T follicular helper cell (primary cell): ENCODE measurements at places on chromosomes 2 and 18.

DNA sequence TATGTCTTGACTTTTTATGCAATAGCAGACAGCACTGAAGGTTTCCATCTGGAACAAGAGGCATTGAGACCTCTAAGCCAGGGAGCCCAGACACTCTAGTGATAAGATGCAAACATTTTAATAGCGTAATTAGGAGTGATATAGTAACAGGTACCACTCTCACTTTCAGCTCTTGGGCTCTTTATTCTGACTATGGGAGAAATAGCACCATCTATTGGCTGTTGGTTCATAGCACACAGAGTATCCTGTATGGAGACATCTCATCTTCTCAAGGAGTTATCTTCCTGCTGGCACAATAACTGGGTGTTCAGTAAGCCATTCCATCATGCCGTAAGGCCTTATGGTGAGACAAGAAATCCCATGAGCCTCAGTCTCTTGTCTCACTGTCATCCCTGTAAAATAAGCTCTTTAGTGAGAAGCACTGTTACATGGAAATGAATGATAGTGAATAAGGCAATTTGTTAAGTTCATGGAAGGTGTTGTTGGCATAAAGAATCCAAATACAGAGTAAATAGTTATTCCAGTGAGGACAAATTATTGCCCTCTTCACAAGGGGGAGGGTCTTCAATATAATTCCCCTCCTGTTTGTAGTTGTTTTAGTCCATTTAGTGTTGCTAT is 48.3 kb downstream of the THUMPD2 start:
- DNase-seq: no peak

- DNase-seq: peak; percentile 87
Measured at GRCh38 chr2:37083873-37084794, at the start of the genes GPATCH11 and HEATR5B. TSS of gene GPATCH11 (plus strand) at chr2:37084518. CDS start at chr2:37088382, 3,864 bp downstream. TSS of gene HEATR5B (minus strand) at chr2:37084372. CDS start at chr2:37083414, 958 bp downstream.

DNA sequence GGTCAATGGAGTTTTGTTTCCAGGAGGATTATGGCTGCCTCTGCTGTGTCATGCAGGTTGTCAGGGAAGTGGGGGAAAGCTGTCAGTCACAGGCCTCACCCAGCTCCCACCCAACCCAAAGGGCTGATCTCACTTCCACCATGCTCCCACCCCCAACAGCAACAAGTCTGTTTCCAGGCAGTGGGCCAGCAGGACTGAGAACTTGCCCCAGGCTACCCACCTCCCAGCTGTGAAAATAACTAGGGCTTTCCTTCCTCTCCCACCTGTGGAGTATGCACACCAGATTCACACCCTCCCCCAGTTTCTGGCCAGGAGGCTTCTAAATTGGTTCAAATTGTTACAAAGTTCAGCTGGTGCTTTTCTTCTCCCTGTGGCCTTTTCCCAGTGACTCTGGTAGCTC is 95.6 kb upstream of the ACVR1 start:
- DNase-seq: no peak

DNA sequence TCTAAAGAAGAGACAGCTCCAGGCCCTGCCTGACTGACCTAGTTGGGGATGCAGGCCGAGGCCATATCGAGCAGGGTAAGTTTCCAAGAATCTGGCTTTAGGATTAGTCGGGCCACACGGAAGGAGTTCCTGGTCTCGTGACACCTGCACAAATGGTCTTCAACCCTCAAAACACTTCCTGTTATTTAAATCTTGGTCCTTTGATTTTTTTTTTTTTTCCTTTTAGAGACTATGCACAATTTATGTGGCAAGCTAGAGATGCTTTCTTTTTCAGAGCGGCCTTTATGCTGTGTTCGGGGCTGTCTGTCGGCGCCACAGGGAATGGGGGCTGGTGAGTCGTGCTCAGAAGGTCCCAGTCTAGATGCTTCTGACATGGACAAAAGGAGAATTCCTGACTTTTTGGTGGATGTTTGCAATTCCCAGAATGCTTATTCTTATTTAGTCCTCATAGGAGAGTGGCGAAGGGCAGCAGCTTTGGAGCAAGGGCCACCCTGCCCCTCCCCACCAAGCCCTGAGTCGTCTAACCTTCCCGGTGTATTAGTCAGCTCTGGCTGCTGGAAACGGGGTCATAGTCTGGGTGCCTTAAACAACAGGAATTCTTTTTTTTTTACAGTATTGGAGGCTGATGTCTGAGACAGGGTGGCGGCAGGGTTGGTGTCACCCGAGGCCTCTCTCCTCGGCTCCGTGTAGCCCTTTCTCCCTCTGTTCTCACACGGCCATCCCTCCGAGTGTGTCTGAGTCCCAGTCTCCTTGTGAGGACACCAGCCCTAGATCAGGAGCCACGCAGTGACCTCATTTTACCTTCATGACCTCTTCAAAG is 27.4 kb downstream of the HPCAL1 start:
- peak; percentile 25 for DNase-seq

DNA sequence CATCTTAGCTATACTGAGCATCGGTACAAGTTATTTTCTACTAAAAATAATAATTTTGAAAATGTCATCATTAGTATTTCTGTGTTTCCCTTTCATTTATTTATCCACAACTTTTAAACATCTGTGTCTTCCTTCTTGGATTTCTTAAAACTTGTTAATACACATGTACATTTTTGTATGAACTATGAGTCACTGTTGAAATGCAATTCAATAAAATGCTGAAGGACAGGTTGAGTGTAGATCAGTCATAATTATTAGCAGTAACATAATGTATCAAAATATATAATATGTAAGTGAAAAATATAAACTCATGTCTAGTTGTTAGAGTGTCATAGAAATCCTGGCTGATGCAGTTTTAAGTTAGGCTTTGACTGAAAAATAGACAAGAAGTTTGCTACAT is 115.9 kb downstream of the MEIS1 start:
- no peak for DNase-seq

DNA sequence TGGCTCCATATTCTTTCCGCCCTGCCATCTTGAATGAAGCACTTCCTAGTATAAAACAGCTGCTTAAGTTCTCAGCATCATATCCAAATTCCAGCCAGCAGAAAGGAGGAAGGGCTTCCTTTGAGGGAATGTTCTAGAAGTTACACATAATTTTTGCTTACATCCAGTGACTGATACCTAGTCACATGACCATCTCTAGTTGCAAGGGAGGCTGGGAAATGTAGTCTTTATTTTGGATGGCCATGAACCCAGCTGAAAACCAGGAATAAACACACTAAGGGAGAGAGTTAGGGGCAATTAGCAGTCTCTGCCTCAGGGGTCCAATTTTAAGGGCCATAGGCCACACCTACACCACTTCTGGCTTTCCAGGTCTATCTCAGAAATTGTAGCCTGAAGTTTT is 57.8 kb upstream of the LMAN1 start:
- no peak for DNase-seq

GRCh38 chr2:177474998-177475397 is 82.4 kb downstream of the AGPS start:
- DNase-seq: no peak

- DNase-seq: no peak
Measured at GRCh38 chr2:219228041-219228910, 1.2 kb downstream of the ATG9A start.

DNA sequence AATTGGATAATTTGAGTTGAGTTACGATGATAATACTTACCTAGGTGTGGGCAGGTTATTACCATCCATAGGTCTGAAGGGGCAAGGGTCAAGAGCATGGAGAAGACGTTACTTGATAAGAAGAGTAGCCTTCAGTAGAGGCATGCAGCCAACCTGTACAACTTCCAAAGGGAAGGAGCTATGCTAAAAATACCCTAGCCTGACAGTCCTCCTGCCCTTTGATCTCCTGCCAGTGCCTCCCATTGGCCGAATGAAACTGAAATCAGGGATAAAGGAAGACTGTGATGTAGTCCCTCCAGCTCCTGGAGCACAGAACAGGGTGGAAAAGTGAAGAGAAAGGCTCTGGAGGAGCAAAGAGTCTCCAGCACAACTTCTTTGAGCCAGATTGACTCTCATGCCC is 487.4 kb downstream of the ADCYAP1 start:
- DNase-seq: no peak

DNA sequence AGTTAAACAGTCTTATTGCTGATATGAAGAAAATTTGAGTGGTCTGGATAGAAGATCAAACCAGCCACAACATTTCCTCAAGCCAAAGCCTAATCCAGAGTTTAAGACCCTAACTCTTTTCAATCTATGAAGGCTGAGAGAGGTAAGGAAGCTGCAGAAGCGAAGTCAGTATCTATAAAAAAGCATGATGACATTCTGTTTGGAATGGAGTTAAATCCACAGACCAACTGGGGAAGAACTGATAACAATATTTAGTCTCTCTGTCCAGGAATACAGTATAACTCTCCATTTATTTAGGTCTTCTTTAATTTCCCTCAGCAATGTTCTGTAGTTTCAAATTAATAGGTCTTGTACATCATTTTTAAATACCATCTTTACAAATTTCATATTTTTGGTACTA is 16.0 kb downstream of the PIGN start:
- DNase-seq: no peak

DNA sequence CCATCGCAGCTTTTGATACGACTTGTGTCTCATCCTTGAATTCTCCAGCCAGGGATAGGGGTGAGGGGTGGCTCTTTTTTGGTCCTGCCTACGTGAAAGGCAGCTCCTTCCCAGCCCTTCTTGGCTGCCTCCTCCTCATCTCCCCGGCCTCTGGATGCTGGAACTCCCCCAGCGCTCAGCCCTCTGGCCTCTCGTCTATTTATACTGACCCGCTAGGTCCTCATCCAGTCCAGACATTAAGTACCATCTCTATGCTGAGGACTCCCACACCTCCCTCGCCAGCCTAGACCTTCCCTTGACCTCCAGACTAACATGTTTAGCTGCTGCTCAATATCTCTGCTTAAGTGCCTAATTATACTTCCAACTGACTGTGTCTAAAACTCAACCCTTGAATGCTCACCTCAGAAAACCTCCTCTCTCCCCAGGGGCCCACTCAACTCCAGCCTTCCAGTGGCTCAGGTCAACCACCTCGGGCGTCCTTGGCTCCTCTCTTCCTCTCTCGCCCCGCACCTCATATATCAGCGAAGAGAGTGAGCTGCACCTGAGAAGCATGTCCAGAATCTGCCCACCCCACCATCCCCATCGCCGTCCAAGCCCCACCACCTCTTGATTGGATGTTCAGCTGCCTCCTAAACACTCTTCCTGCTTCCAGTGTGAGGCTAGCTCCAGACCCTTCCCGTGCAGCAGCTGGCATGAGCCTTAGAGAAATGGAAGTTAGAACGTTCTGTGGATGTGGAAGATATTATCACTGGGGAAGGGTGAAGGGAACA is 34.8 kb downstream of the TOGARAM2 start:
- no peak for DNase-seq

DNA sequence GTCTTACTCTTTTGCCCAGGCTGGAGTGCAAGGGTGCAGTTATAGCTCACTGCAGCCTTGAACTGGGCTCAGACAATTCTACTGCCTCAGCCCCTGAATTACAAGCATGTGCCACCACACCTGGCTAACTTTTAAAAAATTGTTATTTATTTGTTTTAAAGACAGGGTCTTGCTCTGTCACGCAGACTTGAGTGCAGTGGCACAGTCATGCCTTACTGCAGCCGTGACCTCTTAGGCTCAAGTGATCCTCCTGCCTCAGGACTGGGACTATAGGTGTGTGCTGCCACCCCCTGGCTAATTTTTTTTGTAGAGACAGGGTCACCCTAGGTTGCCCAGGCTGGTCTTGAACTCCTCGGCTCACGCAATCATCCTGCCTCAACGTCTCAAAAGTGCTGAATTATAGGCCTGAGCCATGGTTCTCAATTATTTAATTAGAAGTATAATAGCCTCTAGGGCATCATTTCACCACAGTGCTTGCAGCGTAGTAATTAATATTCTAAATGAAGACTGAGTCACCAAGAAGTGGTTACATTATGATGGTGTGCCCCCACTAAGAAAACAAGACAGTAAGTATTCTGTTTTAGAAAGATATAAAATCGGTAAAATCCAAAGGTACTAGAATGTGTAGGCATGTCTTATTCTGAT is 69.6 kb downstream of the EML4 start:
- DNase-seq: peak; percentile 20

- no peak for DNase-seq
Measured at GRCh38 chr2:241598487-241598886, 38.5 kb downstream of the THAP4 start.

DNA sequence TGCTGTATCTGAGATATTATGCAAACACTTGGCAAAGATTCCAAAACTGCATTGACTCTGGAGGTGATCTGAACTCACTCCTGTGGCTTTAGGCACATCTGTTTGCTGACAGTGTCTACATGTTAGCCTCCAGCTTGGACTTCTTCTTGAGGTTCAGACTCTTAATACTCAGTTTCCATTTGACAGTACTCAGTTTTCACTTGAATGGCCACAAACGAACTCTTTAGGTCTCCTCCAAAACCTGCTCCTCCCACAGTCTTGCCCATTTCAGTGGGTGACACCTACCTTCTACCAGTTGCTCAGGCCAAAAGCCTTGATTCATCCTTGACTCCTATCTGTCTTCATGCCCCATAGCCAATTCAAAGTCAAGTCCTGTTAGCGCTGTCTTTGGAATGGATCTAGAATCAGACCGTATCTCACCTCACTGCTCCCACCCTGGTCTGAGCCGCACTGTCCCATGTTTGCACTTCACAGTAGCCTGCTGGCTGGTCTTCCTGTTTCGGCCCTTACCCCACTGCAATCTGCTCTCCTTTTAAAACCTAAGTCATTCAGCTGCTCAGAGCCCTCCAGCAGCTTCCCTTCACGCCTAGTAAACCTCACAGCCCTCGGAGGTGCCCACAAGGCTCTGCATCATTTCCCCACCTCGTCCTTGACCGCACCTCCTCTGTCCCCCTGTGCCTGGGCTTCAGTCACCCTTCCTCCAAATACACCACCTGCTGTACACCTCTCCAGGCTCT is 10.5 kb downstream of the ATG16L1 start:
- DNase-seq: no peak

- no peak for DNase-seq
Measured at GRCh38 chr2:174660984-174661675, 63.5 kb upstream of the WIPF1 start.

DNA sequence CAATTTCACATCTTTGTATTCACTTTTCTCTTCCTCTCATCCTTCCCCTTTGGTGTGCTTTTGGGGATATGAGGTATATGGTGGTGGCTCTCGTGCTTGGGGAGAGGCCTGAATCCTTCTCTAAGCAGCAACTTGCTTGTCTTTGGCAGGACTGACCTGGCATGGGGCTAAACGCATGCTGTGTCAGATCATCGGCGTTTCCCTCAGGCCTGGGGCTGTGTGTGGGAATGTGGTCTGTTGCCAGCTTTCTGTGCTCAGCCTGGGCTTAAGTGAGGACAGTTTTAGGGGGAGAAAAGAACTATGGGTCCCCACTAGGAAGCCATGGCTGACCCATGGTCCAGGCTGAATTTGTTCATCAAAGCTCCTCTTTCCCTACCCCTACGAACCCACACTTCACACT is 60.7 kb downstream of the TET3 start:
- DNase-seq: no peak

DNA sequence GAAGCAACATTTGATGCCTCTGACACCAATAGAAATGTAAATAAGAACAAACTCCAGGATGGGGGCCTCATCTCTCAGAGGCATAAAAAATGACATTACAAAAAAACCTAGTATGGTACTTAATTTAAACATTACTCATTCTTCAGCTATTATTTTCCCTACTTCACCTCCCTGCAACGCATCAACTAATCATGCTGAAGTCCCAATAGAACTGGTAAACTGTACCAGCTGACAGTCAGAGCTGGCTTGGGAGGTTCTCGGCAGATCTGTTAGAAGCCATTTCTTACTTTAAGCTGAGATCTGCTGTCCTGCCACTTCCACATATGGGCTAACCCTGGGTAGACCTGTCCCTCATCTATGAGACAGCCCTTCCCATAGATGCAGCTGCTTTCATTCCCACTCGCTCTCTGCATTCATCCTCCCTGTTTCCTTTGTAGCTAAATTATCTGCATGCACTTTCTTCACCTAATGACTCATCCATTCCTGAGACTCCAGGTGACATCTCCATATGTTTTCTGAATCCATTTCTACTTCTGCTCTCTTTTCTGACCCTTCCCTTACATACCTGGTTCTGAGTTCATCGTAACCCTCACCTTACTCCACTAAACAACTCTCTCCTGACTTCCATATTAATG is 108.1 kb downstream of the AOX1 start:
- DNase-seq: no peak
